ENCODE measurements at places on chromosomes 2 and 18.
A peak's percentile ranks its signal among the peaks of the same experiment; 100 is the strongest.

DNA sequence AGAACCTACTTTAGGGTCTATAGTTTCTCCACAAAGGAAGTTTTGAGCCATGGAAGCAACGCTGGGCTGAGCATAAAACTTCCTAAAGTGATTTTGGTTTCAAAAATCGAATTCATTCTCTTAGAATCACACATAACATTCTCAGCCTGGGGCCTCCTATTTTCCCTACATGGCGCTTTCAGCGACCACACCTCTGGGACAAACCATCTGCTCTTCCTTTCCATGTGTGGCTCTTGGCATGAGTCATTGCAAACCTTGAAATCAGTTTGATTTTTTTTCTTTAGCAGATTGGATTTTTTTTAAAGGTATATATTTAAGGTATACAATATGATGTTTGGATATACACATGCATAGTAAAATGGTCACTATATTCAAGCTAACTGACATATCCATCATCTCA, 72.5 kb upstream of the APCDD1 start:
- DNase-seq, result no peak

GRCh38 chr18:45456090-45457021, 158.9 kb upstream of the SLC14A2 start:
- DNase-seq, result peak; percentile 46

DNA sequence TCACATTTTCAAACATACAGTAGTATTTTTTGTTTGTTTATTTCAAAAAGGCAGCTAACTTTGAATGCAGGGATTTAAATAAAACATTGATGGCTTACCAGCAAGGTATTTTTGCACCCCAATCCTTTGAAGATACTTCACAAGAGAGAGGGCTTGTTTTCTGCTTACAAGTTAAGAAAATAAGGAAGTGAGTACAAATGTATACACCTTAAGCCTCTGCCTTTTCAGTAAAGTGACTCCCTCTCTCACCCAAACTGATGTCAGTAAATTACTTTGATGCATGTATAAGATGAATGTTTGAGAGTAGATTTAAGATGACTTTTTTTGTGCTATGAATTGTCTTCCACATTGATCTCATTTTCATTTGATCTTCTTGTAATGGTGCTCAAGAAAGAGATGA, 820.0 kb downstream of the CPS1 start:
- DNase-seq, result no peak

DNA sequence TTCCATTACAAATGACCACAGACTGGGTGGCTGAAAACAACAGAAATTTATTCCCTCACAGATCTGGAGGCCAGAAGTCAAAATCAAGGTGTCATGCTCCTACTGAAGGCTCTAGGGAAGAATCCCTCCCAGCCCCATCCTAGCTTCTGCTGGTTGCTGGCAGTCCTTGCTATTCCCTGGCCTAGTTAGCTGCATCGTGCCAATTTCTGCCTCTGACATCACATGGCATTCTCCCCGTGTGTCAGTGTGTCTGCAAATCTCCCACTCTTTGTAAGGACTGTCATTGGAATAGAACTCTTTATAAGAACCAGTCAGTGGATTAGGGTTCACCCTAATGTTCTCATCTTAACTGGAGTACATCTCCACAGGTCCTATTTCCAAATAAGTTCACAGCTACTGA, 30.5 kb upstream of the NCKAP5 start:
- DNase-seq, result no peak

GRCh38 chr18:48689548-48689947, 150.7 kb downstream of the CTIF start:
- no peak for DNase-seq

DNA sequence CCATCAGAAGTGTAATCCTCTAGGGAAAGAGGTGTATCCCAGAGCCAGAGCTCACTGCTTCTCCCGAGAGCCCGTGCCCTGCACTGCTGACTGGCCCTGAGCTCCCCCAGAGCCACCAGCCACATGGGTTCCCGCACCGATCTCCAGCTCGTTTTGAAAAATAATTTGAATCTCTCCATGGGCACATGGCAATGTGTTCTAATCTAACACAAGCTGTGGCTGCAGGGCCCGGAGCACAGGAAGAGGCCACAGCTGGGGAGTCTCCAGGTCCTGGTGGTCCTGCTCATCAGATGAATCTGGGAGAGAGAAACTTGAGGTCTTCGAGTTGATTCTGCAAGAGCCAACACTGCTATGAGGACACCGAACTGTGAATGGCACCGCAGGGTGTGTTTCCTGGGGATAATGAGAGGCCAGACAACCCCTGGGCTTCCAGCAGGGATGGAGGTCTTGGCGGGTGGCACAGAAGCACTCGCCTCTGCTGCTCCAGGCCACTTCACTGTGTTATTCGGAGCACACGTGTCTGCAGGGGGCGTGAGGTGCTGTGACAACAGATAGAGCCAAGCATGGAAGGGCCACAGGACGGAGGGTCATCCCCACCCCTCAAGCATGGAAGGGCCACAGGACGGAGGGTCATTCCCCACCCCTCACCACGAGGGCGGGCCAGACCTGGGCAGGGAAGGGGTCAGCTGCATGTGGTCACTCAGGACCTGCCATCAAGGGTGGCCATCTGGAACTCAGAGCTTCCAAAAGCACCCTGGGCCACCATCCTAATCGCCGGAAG, 196.8 kb downstream of the NDUFA10 start:
- no peak for DNase-seq

DNA sequence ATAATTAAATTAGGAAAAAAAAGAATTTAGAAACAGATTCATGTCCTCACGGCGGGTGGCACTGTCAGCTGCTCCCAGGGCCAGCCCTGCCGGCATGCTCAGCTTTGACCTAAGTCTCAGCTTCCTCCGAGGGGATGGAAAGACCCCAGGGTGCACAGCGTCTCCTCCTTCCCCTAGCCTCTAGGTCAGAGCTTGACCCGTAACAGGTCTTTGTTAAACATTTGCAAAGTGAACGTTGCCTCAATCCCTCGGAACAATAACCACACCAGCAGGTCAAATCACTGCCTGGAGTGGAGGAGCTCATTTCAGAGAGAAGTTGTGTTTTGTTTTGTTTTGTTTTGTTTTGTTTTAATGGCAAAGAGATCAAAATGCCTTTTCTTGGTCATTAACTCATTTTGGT, 171.3 kb downstream of the TMEM18 start:
- DNase-seq, result no peak

DNA sequence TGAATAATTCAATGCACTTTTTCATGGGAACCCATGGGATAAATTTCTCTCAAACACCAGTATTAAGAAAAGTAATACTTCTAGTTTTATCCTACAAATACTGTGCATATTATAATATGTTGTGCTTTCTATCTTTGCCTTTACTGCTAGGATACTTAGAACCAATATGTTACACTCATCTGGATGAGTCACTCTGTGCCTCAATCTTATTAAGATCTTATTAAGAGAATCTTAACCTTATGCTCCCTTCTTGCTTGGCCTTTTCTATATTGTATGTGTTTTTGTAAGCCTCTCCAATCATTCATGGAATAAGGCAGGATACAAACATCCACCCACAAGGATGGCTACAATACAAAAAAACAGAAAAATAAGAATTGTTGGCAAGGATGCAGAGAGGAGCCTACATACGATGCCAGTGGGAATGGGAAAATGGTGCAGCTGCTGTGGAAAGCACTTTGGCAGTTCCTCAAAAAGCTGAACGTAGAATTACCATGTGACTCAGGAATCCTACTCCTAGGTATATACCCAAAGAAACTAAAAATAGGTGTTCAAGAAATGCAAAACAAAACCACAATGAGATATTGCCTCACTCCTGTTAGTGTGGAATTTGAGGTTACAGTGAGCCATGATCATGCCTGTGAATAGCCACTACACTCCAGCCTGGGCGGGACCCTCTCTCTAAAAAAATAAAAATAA, 10.7 kb upstream of the TWSG1 start:
- no peak for DNase-seq

DNA sequence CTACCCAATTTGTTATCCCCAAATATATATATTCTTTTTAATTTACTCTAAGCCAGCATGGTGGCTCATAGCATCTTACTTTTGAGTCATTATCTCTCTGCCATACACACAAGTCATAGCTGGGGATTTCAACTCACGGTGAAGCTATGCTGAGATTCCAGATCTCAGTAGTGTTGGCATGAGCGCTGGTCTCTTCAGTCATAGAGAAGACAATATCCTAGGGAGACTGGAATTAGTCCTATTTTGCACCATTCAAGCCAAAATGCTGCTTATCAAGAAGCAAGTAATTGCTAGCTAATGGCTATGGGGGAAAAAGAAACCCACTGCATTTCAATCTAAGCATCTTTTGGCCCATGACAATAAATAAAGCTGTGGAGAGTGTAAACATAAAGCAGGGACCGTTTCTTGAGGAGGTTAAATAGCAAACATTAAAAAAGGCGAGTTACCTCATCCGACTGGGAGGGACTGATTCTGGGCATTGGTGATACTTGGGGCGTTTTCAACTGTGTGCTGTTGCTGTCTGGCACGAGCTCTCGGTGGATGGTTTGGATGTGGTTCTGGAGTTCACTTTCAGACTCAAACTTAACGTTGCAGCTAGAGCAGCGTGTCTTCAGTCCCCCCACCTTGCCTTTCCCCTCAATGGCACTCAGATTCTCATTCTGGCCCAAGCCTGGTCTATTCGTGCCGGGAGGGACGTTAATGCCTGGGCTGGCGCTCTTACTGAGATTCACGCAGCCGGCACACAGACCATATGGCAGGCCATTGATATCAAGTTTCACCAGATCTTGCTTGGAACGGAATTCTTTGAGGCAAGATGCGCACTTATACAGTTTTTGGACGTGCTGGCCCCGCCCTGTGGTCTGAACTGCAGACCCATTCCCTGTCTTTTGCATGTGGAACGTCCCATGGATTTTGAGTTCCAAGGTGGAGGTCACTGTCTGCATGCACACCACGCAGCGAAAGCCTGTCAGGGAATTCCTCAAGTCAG, 127.8 kb downstream of the ZNF521 start:
- no peak for DNase-seq

Measured in SHP77 (cell line).